ENCODE measurements at places on chromosomes 3 and 15.

DNA sequence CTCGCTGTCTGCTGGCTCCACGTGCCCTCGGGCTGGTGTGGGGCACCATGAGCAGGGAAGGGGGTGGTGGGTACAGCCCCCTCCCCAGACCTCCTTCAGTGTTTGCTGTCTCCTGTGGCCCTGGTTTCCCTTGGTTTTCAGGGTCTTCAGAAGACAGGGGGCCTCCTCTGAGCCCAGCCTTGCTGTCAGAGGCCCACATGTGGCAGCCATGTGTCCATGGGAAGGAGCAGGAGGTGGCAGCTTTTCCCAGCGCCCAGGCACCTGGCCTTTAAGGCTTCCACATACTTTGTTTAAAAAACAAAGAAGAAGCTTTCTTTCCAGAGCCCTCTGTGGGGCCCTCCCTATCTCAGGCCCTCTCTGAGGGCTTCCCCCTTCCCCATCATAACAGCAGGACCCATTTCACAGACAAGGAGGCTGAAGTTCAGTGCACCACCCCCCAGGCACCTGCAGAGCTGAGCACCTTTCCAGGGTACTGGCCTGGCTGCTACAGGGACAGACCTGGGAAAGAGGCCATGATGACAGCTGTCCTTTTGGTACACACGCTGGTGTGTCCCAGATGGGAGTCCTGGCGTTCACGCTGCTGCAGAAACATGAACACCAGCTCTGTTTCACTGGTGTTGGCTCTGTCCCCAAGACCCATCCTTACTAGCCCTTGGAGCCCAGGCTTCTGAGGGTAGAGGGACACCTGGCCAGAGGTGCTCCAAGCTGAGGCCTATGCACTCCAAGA, 73.7 kb downstream of the DNAJB8 start:
- DNase-seq: no peak

GRCh38 chr3:98333989-98334606, 19.6 kb upstream of the OR5K4 start:
- DNase-seq: no peak

DNA sequence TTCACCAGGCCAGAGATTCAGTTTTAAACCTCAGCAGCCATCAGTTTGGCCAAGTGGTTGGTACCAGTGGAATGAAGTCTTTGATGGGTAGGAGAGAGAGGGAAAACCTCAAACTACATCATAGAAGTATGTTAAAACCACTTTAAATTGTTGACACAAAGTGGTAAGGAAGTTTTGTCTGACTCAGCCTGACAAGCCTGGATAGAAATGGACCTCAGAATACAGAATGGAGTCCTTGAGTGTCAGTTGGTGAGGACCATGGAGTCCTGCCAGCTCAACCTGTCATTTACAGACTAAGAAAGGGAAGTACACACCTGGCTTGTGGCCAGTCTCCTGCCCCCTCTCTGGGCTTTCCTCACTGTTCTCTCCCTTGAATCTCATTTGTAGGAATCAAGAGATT, 12.1 kb downstream of the EAF1 start:
- DNase-seq: no peak

- no peak for DNase-seq
These were observed 778.5 kb downstream of the MECOM start for GRCh38 chr3:168885028-168885427.

DNA sequence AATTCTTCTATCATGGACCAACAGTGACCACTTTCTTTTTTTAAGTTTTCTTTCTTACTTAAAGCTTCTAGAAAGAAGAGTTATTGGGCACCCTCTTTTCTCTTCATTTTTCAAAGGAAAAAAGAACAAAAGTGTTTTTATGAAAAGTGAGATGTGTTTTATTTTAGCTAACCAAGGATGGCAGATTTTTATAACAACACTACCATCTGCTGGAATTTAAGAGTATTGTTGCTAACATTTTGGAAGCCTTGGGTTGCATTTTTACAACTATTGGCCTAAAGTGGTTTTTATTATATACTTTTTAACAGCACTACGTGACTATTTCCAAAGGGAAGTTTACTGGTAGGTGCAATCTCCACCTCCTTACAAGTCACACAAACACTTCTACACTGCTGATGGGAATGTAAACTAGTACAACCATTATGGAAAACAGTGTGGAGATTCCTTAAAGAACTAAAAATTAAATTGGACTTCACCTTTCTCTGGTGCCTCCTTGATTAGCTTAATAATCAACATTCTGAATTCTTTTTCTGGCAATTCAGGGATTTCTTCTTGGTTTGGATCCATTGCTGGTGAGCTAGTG, 237.7 kb upstream of the AGTR1 start:
- DNase-seq: no peak
